ENCODE measurements at places on chromosomes 7 and 10.

- no peak for DNase-seq
Observed at GRCh38 chr10:108662975-108663374, 1260.3 kb downstream of the XPNPEP1 start.

DNA sequence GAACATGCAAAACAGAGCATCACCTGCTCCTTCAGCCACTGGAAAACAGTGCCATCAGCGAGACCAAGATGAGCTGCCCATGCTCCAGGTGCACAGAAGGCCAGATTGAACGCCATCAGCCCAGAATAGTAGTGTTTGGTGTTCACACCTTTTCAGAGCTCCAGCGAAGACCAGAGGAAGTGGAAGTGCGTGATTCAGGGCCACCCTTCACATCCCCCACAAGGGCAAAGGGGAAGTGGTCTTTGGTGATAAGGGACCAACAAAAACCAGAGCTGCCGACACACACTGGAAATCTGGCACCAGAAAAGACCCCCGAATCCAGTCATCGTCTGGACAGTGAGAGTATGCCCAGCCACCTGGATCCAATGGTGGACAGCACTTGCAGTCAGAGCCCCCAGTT, 29.5 kb upstream of the TMEM72 start:
- DNase-seq: no peak

DNA sequence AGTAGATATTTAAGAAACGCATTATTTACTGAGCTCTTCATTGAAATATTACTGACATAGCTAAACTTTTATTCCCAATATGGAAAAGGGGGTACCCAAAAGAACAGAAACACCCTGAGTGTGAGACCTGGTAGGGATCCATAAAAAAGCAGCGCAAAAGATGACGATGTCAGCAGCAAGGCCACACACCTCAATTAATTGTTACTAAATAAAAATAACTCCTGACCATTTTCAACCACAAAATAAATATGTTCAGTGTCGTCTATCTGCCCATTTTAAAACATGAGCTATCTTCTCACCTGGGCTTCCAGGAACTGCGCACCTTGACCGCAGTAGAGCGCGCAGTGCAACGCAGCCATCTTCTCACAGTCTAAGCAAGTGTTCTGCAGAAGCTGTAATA, 61.2 kb downstream of the GSAP start:
- no peak for DNase-seq

DNA sequence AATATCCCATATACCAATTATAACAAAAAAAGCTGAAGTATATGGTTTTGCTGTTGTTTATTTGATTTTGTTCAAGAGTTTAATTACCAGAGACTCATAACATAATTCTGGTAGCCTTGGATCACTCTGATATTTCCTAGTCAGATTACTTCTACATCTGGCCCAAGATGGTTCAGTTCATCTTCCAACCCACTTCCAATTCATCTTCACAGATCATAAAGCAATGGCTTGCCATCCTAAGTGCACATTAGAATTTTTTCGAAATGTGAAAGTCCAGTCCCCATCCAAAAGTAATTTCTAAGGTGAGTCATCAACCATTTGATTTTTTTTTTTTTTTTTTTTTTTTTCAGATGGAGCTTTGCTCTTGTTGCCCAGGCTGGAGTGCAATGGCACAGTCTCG, 8.0 kb upstream of the HIBADH start:
- DNase-seq: no peak

DNA sequence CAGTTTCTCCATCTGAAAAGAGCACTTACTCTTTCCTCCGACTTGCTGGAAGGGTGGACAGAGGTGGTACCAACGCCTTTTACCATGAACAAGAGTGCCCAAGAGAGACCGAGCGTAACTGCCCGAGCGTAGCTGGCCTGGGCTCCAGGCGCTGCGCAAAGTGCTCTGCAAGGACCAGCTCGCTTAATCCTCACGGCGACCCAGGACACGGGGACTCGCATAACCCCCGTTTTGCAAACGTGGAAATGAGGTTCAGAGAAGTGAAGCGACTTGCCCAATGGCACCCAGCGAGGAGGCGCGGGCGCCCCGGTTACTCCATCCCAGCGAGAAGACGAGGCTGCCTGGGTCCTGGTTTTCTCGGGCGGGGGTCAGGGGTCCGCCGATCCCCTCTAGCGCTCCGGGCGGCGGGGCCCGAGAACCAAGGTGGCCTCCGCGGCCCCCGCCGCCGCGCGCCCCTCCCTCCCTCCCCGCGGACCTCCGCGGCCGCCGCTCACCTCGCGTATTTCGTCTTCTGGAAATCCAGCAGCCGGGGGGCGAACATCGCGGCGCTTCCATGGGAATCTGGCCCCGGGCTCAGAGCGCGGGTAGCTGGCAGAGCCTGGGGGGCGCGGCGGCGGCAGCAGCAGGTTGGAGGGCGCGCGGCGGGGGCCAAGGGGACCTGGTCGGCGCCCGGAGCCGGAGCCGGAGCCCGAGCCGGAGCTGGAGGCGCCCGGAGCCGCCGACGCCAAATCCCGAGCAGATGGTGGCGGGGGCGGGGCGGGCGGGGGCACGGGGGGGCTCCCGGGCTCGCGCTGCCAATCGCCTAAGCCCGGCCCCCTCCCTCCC, at the start of gene MMD2:
Gene MMD2 (minus strand): TSS at position 711 of the 825 bp plus-strand sequence. CDS start 170 bp downstream, at position 541.
- DNase-seq: no peak

DNA sequence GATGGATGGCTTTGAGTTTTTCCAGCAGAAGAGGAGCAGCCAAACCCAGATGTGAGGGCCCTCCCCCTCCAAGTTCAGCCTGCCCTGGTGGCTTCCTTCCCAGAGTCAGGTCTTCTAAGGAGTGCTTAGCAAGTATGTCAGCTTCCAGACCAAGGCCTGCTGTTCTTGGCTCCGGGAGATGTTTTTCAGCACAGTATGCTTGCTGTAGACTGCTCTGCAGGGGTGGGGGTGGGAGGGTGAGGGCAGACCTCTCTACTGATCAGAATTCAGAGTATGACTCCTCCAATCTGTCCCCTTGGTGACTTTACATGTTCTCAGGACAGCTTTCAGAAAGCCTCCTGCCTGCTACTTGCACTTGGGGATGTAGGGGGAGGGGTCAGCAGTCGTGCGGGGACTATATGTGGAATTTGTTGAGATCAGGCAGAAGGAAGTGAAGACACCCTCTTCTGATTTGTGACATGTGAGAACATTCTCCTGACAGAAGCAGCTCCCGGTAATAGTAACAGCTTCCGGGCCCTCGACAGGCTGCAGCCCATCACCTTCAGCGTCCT, 516.4 kb upstream of the ZMIZ1 start:
- no peak for DNase-seq

DNA sequence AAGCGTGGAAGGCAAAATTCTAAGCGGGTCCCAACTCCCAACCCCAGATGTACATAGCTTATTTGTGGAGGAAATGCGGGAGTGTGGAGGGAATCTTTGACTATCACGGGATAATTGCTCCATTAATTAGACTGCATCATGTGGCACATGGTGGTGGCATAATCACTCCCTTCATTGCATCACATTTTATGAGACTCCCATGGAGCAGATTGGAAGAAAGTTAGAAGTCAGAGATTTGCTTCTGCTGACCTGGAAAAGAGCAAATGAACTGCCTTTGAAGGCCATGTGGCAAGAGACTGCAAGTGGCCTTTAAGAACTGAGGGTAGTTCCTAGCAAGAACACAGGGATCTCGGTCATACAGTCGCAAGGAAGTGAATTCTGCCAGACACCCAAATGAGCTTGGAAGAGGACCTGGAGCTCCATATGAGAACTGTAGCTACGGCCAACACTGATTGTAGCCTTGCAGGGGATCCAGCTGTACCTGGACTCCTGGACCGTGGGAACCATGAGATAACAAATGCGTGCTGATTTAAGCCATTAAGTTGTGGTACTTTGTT, 37.1 kb upstream of the ITGB1 start:
- DNase-seq: no peak

DNA sequence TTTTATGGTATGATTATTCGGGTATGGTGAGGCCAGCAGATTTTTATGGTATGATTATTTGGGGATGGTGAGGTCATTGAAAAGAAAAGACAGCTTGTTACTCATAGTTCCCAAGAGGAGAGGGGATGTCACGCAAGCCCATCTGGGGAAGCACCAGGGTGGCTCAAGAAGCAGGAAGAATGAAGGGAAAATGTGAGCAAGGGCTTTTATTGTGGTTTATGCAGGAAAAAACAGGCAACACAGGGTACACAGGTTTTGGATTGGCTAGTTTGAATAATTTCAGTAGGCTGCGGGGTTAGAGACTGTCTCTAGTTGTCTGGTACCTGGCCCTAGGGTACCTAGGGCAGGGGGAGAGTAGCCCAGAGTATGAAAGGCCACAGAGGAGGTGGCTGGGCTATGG, 26.8 kb upstream of the DGKI start:
- DNase-seq: no peak

DNA sequence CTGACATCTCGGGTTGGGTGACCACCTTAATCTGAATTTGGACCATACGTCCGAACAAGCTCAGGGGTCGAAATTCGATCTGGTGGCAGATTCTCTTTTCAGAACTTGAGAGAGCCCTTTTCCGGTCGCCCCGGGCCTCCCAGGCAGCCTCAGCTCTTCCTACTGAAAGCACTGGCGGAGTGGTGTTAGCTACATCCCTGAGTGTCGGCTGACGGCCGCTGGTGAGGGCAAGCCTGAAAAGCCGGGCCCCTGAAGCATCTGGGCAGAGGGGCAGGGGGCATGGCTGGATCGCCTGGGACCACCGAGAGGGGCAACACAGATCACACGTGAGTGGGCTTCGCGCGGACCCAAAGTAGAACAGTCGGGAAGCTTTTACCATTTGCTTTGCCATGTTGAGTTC, 116.1 kb downstream of the SMURF1 start:
- no peak for DNase-seq

- no peak for DNase-seq
Observed at GRCh38 chr10:126170776-126171175, 217.5 kb downstream of the ADAM12 start.

DNA sequence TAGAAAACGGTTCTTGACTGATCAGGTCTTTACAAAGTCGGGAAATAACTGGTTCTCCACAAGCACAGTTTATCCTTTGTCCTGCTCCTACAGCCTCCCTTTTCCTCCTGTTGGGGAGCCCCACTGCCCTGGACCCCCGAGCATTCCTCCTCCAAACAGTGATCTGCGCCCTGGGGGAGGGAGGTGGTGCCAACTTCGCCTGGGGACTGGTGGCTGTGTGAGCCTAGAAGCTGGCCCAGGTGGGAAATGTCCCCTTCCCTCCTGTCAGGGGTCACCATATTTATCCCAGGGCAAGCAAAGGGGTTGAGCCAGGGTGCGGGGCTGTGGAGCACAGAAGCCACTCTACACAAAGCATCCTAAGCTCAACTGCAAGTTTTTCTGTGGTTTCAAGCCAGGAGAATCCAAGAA, 5.2 kb downstream of the HMX3 start:
- no peak for DNase-seq

DNA sequence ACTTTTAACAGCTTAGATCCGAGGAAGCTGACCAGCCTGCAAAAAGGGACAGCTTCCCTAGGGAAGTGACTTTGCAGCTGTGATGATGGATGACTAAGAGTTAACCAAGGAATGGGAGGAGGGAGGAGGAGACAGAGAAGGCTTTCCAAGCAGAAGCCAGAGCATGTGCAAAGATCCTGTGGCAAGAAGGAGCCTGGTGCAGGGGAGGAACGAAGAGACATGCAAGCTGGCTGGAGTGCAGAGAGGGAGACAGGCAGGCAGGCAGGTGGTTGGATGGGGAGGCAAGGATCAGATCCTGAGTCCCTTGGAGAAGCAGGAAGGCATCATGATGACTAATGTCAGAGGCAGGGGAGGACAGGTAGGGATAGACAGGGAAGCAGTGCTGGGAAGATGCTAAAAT, 148.8 kb downstream of the PFKFB3 start:
- no peak for DNase-seq

GRCh38 chr7:10913457-10913856, 60.2 kb upstream of the PHF14 start:
- DNase-seq: no peak

DNA sequence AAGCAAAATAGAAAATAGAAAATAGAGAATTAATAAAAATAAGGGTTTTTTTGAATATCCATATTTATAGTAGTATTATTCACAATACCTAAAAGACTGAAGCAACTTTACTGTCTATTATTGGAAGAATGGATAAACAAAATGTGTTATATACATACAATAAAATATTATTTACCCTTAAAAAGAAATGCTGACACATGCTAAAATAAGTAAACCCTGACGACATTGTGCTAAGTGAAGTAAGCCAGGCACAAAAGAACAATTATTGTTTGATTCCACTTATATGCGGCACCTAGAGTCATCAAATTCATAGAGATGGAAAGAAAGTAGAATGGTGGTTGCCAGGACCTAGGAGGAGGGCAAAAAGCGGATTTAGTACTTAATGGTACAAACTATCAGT, 39.0 kb downstream of the LRRC17 start:
- no peak for DNase-seq

GRCh38 chr10:74255214-74255613, 104.2 kb downstream of the ADK start:
- no peak for DNase-seq

DNA sequence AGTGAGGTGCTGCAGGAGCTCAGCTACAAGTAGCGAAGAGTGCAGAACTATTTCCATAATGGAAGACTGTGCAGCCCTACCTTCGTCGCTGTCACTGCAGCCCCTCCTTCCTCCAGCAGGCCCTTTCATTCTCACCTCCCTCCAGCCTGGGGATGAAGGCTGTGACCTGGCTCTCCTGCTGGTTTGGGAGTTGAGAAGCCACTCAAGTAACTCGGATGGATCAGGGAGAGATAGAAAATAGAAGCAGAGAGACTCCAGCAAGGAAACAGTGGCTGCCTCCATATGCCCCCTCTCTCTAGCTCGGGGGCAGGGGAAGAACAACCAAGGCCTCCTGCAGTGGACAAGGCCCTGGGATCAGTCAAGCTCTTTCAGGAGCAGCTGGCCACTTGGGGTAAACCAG, 37.4 kb upstream of the NPFFR1 start:
- no peak for DNase-seq

DNA sequence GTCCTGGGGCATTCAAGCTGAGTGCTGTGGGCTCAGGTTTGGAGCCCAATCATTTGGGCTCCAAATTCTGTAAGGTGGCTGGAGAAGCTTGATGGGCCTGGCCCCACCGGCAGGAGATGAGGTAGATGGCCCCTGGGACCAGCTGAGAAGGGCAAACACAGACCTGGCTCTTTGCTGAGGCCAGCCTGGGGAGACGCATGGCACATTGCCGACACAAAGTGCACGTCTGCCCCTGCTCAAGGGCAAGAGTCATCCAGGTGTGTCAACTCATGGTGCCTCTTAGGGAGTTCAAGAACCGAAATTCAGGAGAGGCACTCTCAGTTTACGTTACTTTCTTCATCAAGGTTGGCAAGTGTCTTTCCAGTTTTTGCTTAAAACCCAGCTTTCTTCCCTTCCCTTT, 227.5 kb downstream of the LRMDA start:
- no peak for DNase-seq

- DNase-seq: no peak
Observed at GRCh38 chr7:49037346-49038210, 113.2 kb downstream of the CDC14C start.

Measured in activated CD4-positive, alpha-beta T cell treated with anti-CD3 and anti-CD28 coated beads for 24 hours (primary cell).